ENCODE measurements at places on chromosomes 1 and 21. TPM values are rescaled to one million over a fixed set of nuclear protein-coding genes. Genes with fewer than 3 reads are reported as not detected.

- DNase-seq, result peak; percentile 81
Observed at GRCh38 chr21:40179166-40179565, 311.9 kb downstream of the PCP4 start.

The AADACL4 gene
- not detected for total RNA-seq

DNA sequence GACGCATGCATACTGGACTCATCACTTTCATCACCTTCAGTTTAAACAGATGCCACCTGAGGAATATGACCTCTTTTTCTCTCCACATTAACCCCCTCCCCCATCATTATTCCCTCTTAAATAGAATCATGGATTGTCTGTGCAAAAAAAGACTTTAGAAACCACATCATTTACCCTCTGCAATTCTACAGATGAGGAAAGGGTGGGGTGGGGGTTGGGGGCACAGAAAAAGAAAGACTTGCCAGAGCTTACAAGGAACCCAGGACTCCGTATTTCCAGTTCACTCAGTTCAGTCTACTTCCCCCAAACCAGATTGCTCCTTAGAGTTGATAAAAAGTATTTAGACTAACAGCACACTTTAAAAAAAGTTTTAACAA, 26.2 kb upstream of the NFIA start:
- no peak for DNase-seq

DNA sequence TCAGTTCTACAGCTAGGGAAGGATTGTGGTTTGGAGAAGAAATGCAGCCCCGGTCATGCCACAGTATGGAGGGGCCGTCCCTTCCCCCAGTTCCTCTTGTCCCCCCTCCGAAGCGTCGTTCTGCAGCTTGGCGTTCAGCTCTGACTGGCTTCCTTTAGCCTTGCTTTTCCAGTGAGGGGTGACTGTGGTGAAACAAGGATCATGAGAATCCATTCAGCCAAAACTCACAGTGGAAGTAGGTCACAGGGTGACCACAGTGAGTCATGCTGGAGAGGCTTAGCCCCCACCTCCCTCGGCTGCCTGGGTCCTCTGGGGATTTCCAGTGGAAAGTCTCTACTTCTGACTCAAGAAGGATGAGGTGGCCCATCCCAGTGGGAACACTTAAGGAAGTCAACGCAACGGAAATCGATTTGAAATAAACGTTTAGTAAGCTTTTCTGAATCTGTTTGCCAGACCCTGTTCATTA, 37.3 kb upstream of the COL6A2 start:
- no peak for DNase-seq

- no peak for DNase-seq
Observed at GRCh38 chr1:78779831-78780230, 130.2 kb downstream of the IFI44 start.

DNA sequence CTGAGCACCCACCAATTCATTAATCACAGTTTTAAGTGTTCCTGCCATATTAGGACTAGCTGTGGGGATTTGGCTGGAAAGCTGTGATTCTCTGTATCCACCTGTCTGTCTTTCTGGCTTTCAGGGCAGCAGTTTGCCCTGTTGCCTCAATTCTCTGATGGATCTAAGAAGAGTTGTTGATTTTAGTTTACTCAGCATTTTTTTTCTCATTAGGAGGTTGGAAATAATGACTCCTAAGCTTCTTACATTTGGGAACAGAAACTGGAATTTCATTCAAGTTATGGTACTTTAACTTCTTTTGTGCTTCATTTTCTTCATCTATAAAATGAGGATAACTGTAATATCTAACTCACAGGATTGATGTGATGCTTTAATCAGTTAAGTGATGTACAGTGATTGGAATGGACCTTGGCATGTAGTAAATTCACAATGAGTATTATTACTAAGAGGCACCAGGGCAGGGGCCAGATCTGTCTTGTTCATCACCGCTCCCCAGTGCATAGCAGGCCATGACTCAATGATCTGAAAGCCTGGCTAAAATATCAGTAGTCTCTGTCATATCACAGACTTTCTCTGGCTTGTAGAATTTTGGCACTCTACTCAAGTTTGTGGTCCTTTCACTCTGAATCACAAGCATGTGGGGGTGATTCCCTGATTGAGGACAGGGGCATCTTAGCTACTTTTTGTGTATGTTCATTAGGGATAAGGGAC, 51.4 kb upstream of the GREM2 start:
- no peak for DNase-seq

The CNR2 gene
- total RNA-seq, result not detected

Data from tongue (tissue), 3 donors.